ENCODE measurements at places on chromosomes 2 and 18.

- DNase-seq, result no peak
These were observed 95.7 kb upstream of the DOCK10 start for GRCh38 chr2:225137971-225138370.

DNA sequence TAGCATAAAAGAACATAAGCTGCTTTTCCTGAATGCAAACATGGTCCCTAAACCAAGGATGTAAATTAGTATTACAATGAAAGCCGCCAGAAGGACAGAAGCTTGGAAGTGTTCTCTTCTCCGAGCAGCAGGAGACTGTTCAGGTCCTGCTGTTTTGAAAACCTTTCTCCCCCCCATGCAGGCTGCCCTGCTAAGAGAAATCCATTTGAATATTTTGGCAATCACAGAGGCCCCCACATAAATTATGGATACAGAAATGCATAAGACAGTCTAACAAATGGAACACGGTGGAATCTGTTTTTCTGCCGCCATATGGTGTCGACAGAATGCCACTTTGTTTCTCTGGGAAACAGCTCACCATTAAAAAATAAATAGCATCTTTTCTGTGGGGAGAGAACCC is 600.4 kb upstream of the KLHL29 start:
- DNase-seq, result no peak

GRCh38 chr2:237743561-237744269 is 54.9 kb upstream of the RBM44 start:
- DNase-seq, result no peak

GRCh38 chr2:210399440-210400041 is 77.0 kb downstream of the LANCL1 start:
- DNase-seq, result no peak

DNA sequence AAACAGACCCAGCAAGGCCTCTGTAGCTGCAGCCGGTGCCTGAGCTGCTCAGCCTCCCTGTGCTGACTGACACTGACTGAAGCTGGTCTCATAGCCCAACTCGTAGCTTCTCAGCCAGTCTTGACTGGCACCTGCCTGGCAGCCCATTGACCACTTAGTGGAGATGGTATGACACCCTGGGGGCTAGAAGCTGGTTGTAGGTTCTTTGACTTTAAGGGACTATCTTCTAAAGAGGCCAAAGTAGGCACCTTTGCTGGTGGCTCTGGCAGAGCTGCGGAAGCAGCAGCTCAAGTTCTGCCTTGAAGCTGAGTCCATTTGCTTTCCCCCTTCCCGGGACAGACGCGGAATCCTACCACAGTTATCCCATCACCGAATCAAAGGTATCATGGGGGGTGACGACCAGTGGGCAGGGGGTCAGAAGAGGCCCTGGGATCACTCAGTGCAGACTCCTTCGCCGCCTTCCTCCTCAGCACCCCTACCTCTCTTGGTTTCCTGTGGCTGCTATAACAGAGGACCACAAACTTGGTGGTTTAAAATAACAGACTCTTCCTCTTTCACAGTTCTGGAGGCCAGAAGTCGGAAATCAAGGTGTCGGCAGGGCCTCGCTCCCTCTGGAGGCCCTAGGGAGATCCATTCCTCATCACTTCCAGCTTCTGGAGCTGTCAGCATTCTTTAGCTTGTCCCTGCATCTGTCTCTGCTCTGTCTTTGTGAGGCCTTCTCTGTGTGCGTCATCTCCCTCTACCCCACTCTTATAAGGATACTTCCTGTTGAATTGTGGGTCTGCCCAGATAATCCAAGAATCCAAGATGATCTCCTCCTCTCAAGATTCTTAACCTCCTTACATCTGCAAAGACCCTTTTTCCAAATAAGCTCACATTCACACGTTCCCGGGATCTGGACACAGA is 13.7 kb upstream of the FOSL2 start:
- no peak for DNase-seq

- no peak for DNase-seq
These were observed 18.5 kb downstream of the B3GNT7 start for GRCh38 chr2:231413921-231414476.

DNA sequence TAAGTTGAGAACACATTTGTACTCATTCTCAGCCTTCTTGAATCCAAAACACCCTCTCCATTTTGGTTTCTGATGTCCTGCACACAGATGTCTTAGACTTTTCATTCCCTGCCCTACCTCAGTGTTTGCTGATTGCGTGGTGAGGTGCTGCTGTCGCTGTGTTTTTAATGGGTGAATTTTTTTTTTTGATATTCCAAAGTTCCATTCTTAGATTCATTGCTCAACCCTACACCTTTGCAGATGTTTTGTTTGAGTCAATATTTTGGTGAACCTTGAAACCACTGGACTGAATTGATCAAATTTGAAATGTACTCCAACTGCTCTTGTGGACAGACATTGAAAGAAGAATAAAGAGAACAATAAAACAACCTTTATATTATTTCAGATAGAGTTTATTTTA is 130.4 kb upstream of the DSEL start:
- DNase-seq, result no peak

GRCh38 chr2:236755278-236755840 is 185.7 kb downstream of the ACKR3 start:
- no peak for DNase-seq

DNA sequence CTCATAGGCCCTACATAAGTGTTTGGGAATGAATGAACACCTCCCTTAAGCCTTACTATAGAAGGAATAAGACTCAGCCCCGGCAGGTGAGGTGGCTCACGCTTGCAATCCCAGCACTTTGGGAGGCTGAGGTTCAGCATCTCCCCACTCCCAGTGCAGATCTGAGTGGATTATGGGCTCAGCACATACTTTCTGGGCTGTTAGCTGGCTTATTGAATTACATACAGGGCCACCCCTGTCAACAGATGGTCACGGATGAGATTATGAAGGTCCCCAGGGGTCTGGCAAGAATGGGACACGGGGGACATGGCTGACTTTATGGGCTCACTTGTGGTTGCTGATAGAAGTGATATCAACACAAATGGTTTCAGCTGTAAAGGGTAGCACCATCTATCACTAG is 322.3 kb downstream of the TSN start:
- DNase-seq, result no peak

- no peak for DNase-seq
These were observed 3.9 kb upstream of the PPP1CB start for GRCh38 chr2:28747714-28748113.
